NCI-H2227 treated with DMSO at 0.1 percent for 48 hours (cell line): ENCODE measurements at places on chromosomes 2 and 18.
A peak's percentile ranks its signal among the peaks of the same experiment; 100 is the strongest.

DNA sequence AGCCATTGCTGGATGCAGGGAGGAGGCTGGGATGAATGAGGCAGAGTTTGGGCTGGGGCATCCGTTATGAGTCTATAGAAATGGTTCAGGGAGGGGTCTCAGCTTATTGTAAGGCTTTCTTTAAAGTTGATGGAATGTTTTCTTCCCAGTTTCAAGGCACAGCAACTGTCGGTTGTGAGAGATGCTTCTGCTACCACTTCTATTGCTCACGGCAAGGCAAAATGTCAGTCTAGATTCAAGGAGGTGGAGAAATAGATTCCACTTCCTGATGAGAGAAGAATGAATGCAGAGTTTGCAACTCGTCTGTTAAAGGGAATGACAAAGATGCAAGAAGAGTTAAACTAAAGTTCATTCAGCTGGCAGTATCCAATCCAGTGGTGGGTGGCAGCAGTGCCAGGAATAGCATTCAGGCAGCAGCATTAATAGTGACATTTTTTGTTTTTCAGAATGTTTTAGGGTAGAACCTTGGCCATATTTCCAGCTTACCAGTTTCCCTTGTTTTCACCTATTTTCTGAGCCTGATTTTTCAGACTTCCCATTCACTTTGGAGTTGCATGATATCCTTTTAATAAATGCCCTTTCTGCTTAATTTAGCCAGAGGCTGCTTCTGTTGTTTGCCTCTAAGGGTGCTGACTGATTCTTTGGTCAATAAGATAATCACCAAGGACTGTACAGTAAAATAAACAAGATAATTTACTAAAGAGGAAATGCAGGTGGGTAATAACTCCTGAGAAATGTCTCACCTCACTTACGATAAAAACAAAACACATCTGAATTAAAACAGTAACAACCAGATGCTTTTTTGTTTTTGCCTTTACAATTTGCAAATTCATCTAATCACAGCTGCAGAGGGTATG lies 138.4 kb downstream of the RPIA start:
- DNase-seq: no peak

- DNase-seq: no peak
Measured at GRCh38 chr18:23772327-23773024, 83.2 kb downstream of the LAMA3 start.

DNA sequence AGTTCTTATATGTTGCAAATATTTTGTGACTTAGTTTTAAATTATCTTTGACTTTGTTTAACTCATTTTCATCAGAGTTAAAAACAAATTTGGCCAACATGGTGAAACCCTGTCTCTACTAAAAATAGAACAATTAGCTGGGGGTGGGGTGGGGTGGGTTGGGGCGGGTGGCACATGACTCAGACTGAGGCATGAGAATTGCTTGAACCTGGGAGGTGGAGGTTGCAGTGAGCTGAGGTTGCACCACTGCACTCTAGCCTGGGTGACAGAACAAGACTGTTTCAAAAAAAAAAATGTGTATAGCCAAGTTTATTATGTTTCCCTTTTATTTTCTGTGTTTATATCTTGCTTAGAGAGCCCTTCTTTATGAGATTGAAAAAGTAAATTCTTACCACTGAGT lies 14.2 kb upstream of the LIPG start:
- DNase-seq: no peak

GRCh38 chr2:225276207-225276606 lies 123.3 kb upstream of the NYAP2 start:
- no peak for DNase-seq

- DNase-seq: peak; percentile 45
Measured at GRCh38 chr2:9656270-9656766, 25.5 kb upstream of the YWHAQ start.

- no peak for DNase-seq
Measured at GRCh38 chr2:23564615-23564960, 179.6 kb downstream of the KLHL29 start.

DNA sequence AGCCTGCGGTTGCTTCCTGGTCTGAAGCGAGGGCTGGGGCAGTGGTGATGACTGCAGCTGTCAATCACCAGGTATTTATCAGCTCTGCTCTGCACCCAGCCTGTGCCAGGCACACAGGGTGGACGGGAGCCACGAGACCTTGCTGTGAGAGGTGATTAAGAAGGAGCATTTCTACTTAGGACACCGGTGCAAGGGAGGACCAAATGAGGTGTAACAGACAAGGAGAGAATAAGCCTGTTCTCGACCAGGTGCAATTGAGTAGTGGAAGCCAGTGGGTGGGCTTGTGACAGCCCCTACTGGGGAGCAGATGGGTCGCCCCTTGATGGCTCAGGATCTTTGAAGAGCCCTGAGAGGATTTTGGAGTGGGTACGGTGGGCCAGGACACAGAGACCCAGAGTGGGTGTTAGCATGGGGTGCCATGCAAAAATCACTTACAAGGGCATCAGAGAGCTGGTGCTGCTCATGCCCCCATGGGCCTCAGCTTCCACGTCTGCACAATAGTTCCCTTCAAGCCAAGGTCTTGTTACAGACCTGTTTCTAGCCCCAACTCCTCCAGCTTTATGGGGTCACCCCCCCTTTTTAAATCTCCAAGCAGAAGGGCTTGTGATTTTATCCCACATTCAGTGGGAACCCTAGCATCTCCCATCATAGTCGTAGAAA lies 24.6 kb downstream of the GPR55 start:
- no peak for DNase-seq

DNA sequence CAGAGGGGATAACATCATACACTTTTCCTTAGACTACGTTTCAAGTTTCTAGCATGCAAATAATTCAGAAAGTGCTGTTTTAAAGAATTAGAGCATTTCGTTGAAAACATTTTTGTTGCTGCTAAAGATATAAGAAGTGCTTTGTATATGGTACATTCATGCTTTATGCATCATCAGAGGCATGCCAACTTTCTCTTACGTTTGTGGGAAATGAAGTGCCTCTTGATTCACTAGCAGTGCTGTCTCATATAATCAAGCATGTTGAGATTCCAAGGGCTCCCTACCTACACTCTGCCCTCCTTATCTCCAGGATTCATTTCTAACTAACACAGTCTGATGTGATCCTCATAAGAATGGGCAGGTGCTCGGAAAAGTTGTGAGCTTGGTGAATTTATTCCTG lies 748.6 kb upstream of the DDX18 start:
- no peak for DNase-seq

DNA sequence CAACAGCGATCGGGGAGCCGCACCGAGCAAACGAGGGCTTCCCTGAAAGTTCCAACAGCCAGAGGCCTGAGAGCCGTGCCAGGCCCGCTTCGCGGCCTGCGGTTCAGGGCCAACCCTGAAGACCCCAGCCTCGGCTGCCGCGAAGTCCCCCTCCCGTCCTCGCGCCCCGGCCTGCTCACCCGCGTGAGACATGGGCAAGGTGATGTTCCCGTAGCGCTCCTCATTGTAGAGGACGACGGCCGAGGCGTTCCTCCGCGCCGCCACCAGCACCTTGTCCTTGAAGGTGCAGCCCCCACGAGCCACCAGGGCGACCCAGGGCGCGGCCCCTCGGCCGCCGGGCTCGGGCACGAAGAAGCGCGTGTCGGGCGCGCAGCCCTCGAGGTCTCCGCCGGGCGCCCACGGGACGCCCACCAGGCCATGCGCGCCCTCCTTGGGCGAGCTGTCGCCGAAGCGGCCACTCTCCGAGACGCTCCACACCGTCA lies 510 bp downstream of the RNF149 start:
- no peak for DNase-seq

DNA sequence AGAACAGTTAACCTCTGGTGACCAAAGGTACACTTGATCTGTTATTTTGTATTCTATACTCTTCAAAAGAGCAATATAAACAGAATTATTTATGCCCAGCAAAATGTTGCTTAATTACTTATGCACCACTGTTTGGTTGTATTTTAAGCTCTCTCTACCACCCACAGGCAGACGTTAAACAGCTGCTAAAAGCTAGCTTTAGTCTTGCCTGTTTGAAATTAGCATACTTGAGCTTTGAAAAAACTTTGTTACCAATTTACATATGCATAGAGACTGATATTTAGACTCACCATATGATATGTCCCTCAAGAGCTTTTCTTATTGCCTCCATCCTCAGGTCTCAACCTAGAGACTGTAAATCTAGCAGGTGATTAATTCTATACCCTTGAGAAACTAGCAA lies 426.9 kb downstream of the NR4A2 start:
- no peak for DNase-seq

- DNase-seq: no peak
Measured at GRCh38 chr2:96341641-96342040, 6.1 kb downstream of the NCAPH start.

DNA sequence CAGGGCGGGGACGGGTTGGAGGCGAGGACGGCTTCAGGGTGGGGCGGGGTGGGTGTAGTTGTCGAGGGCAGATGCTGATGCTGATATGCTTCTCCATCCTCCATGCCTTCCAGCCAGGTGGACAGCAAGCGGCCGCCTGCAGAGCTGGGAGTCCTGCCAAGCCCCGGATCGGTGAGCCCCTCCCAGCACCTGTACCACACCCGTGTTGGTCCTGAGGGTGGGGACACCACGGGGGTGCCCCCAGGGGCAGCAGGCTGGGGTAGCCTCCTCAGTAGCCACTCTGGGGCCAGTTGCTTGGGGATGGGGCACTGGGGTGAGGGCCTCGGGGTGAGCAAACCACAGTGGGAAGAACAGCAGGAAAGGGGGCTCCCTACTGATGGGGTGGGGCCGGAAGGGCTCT lies 2.6 kb downstream of the ANO7 start:
- DNase-seq: no peak

DNA sequence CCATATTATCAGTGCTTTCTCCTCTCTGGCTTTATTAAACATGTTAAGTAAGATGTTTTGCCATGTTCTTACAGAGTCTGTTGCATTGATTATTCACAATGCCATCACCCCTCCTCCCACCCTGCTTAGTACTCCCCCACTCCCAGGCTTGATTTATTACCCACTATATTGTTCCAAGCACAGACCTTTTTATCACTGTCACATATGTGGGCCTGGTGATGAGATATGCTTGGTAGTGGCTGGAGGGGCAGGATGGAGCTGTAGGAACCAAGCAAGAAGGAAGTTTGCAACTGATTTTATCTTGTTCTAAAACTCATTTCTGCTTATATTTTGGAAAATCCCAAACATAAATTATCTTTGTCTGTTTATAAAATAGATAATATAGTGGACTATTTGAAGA lies 748.2 kb upstream of the CELF4 start:
- no peak for DNase-seq

DNA sequence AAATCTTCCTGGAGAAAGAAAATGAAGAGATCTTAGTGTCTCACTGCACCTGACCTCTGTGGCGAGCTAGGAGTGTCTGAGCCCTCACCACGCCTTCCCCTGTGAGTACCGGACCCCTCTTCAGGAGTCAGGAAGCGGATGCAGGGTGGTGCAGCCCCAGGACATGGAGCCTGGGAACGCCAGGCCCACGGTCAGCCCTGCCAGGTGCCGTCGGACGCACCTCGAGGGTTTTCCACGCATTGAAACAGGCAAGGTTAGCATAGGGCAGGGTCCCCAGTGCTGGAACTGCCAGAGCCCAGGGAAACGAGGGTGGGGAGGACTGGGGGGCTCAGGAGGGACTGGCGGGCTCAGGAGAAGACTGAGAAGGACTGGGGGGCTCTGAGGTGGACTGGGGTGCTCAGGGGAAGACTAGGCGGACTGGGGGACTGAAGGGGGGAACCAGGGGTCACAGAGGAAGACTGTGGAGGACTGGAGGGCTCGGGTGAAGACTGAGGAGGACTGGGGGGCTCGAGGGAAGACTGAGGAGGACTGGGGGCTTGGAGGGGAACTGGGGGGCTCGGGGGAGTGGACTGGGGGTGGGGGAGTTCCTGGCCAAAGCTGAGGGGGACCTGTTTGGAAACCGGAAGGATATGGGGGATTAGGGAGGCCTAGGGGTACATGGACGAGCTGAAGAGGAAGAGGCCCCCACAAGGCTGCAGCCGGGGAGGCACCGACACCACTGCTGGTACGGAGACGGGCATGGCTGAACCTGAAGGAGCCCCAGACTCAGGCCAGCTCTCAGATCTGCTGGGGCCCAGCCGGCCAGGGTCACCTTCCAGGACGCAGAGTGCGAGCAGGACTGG lies 65.2 kb upstream of the SNTG2 start:
- DNase-seq: no peak

GRCh38 chr2:137190411-137191195 lies 425.3 kb downstream of the THSD7B start:
- peak; percentile 31 for DNase-seq

DNA sequence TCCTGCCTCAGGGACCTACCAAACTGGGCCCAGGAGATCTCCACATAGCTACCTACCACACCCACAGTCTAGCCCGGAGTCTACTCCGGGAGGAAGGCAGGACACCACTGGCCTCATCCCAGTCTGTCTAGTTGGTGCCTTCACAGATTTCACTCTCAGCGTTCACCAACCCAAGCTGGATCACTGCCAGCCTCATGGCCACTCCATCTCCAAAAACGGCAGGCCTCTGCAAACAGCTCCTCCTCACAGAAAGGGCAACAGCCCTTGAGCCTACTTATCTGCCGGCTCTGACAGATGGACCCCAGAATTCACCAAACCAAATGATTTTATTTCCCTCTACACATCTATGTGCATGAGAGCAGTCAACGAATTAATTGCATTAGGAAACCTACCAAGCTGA lies 61.3 kb downstream of the NCKAP5 start:
- DNase-seq: no peak

GRCh38 chr2:235595422-235596010 lies 101.7 kb downstream of the AGAP1 start:
- DNase-seq: peak; percentile 41

DNA sequence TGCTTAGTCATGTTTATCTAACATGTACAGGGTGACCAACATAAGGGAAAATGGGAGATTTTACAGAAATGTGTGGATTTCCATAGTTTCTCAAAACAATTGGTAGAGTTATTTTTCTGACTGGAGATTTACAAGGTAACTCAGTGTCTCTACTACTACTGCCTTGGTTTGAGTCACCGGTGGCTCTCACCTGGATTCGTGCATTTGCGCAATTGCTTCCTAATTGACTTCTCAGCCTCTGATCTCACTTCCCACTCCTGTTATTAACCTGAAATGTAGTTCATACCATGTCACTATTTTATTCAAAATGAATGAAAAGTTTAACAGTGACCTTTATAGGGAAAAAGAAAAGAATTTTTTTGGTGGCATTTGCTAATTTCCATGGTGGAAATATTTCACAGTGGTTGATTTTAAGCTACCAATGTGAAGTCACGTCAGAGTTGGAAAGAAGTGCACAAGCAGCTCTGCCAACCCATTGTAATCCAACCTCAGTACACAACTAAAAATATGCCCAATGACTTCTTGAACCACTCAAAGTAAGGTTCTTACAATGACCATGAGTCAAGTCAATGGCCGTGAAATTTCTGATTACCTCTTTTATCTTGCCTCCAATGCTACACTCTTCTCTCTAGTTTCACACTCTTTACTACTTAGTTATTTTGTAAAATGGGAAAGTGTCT lies 94.0 kb downstream of the NYAP2 start:
- no peak for DNase-seq

GRCh38 chr2:187529977-187530721 lies 24.1 kb downstream of the TFPI start:
- DNase-seq: no peak

DNA sequence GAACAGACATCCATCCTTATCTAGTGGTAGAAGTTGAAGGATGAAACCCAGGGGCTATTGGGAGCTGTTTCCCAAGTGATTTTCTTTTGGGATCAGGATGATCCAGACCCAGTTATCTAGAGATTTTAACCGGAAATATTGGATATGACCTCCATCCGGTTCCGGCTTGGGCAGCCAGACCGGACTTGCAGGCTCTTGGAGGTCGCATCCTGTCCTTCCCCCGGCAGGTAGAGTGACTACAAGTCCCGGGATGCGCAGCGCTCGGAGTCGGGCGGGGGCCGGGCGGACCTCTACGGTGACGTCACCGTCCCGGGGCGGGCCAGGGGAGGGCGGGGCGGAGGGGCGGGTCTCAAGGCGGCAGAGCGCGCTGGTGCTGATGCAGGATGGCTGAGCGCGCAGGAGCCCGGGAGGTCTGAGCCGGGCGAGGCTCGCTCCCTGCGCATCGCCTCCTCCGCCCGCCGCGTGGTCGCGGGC lies at the start of gene KIF5C:
Gene KIF5C (plus strand): TSS at position 360 of the 474 bp plus-strand sequence. CDS start 391 bp downstream, outside the sequence.
- peak; percentile 94 for DNase-seq
